ENCODE measurements at places on chromosomes 5 and 9.

GRCh38 chr5:142924135-142924883, 154.1 kb downstream of the ARHGAP26 start:
- DNase-seq, result peak; percentile 27

DNA sequence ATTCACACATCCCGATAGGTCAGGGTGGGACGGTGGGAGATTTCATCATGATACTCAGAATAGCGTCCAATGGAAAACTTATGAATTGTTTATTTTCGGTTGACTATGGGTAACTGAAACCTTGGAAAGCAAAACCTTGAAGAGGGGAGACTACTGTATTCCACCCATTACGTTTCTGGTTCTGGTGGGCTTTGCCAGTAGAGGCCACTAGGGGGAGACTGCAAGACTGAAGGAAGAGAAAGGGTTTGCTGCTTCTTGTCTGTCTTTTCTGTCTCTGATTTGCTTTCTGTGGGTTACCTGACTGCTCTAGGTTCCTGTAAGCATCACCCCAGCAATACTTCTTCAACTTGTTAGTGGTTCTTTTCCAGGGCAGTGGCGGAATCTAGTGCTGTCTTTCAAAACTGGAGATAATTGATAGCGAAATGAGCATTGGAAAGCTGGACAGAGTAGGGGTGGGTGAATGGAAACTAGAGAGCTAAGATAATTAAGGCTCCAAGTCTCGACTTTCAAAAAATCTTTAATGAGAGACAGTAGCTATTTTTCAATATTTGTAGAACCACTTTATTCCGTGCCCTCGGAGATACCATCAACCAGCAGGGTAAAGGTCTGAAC, 27.0 kb downstream of the GRIN3A start:
- DNase-seq, result no peak

- DNase-seq, result no peak
Observed at GRCh38 chr9:88949961-88950340, 41.3 kb upstream of the S1PR3 start.

- peak; percentile 59 for DNase-seq
Observed at GRCh38 chr5:143314659-143315058, 88.8 kb downstream of the NR3C1 start.

GRCh38 chr9:68851657-68852056, 146.6 kb downstream of the PIP5K1B start:
- peak; percentile 8 for DNase-seq

DNA sequence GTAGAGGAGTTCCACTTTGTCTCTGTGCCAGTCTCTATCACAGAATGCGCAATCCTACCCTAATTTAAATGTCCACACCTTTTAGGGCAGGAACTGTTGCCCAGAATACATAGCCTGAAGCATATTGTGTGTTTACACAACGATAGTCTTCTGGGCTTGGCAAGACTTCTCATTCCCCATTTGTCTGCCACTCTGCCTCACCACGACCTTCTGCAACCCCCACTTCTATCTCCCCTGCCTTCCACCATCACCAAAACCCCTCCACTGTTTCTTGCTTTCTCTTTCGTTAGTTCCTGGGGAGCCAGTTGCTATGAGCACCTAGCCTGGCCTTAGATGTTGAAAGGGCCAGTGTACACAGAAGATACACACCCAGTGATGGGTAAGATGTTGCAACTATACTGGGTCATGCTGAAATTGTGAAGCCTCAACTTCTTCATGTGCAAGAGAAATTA, 883 bp upstream of the RNF145 start:
- DNase-seq, result no peak

GRCh38 chr5:16687898-16688297, 71.1 kb upstream of the RETREG1 start:
- DNase-seq, result peak; percentile 55

DNA sequence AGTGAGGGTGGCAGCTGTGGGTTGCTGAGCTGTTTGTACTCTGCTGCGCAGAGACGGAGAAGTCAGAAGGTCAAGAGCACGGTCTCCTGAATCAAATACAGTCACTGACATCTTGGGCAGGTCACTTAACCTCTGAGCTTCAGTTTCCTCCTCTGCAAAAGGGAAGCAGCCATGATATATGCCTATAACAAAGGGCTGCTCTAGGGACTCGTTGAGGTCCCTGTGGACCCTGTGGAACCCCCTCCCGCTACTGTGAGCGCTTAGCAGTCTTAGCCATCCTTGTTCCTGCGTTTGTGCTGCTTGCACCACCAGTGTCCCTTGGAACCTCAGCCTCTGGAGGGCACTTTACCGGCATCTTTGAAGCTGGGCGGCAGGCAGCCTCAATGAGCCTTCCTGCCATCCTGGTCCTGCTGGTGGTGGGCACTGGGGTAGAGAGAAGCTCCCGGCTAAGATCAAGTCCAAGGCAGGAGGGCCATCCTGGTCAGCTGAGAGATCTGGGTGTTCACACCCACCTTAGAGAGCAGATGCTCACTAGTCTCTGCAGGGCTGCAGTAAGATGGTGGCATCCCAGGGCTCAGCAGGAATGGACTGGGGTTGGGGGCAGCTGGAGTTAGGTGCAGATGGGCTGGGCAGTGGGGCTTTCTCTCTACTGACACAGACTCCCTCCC, 8.7 kb downstream of the JADE2 start:
- no peak for DNase-seq

DNA sequence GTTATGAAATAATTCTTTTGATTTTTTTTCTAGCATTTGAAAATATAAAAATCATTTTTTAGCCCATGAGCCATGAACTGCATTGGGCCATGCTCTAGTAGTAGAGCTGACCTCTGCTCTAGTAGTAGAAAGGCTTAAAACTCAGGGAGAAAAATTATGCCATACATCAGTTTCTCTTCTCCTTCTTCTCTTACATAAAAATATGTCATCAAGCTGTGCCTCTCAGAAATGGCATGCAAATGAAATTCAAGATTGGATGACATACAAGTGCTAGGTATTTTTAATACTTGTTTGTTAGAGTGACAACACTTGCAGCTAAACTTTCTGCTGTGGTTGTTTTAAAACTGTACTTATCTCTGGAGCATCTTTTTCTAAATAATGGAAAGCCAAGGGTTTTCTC, 42.1 kb upstream of the TMOD1 start:
- no peak for DNase-seq

GRCh38 chr9:5631026-5631425, 2.1 kb downstream of the RIC1 start:
- DNase-seq, result no peak

DNA sequence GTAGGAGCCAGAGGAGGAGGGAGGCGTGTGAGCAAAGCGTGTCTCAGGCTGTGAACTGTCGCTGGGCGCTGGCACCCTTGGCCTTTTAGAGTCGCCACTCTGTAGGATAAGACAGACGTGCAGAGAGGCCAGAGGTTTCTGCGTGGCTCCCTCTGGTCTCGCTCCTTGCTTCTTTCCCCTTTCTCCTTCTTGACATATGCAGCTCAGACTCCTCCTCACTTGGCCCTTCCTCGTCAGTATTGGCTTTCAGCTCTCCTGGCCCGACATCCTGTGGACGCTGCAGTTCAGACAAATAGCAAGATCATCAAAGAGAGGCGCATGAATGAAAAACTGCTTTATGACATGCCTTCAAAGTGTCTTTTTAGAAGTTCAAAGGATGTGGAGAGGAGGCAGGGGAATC, 116.8 kb upstream of the SPRY4 start:
- DNase-seq, result no peak

DNA sequence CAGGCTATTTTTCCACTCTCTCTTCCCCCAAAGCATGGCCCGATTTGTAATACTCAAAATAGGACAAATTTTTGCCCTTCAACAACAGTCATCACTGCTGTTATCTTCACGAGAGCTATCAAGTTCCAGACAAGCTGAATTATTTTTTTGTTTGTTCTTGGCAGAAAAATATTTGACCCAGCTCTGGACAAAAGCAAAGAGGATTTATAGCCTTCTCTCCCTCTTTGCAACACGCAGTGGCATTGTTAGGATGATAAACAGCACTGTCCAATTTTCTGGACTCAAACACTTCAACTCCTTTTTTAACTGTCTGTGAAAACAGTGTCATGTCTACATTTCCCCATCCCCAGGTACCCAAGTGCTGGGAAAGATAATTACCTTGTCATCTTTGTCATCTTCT, 160.3 kb downstream of the SLF1 start:
- no peak for DNase-seq

DNA sequence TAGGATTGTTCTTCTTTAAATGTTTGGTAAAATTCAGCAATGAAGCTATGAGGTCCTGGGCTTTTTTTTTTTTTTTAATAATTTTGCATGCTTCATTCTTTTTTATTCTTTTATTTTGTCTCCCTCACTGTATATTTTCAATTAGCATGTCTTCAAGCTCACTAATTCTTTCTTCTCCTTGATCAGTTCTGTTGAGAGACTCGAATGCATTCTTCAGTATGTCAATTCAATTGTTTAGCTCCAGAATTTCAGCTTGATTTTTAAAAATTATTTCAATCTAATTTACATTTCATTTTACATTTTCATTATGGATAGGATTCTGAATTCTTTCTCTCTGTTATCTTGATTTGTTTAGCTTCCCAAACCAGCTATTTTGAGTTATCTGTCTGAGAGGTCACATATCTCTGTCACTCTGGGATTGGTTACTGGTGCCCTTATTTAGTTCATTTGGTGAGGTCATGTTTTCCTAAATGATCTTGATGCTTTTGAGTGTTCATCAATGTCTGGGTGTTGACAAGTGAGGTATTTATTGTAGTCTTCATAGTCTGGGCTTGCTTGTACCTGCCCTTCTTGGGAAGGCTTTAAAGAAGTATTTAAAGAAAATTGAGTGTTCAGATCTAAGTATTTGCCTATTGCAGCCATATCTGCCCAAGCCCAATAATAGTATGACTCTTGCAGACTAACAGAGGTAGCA, 9.1 kb downstream of the LURAP1L start:
- peak; percentile 30 for DNase-seq

DNA sequence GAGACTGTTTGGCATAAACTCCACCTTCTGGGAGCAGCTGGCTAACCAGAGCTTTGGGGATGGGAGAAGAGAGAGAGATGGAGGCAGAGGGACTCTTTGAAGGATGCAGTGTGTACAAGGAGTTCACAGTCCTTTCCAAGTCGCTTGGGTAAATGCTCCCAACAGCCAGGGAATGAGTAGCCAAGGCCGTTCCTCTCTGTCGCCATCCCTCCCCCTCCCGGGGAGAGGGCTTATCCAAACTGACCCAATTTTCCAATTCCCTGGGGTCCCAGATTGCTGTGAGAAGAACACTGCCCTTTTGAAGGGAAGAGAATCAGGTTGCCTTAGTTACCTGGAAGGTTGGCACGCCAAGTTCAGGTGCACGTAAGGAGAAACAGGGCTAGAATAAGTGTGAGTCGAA, 7.9 kb downstream of the WWC1 start:
- no peak for DNase-seq

DNA sequence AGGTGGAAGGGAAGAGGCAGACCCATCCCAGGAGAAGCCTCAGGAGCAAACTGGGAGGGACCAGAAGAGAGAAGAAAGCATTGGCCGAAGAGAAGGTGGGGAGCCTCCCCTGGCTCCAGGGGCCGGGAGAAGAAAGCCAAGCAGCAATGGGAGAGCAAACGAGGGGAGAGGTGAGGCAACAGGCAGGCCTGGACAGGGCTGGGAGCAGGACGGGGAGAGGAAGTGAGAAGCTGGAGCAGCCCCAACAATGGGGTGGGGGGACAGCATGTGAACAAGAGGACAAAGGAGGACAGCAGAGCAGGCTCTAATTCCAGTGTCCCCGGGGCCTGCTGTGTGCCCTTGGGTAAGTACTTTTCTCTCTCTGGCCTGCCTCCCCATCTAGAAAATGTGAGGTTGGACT, 115.3 kb downstream of the PSD2 start:
- DNase-seq, result no peak

GRCh38 chr9:91474656-91475055, 51.0 kb upstream of the NFIL3 start:
- DNase-seq, result no peak

DNA sequence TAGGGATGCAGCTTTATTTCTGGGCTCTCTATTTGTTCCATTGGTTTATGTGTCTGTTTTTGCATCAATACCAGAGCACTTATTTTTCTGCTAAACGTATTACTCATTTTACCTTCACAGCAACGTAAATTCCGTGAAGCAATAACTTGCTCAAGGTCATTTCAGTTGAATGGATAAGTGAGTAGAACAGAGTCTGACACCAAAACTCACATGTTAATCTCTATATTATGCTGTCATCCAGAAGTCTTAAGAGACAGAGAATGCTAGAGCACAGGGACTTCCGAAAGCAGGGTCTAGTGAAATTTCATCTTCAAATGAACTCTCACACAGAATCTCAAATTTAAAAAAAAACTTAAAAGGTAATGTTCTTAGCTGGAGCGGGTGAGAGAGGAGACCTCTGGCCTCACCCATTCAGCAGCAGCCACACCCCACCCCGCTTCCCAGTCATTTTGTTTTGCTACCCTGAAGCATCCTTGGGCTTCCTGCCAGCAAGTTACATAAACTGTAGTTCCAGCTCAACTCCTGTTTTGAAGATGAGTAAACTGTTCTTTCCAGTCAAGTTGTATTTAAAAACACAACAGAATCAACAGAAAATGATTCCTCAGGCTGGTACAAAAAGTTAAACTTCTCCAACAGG, 69.3 kb downstream of the TRIM36 start:
- peak; percentile 20 for DNase-seq

DNA sequence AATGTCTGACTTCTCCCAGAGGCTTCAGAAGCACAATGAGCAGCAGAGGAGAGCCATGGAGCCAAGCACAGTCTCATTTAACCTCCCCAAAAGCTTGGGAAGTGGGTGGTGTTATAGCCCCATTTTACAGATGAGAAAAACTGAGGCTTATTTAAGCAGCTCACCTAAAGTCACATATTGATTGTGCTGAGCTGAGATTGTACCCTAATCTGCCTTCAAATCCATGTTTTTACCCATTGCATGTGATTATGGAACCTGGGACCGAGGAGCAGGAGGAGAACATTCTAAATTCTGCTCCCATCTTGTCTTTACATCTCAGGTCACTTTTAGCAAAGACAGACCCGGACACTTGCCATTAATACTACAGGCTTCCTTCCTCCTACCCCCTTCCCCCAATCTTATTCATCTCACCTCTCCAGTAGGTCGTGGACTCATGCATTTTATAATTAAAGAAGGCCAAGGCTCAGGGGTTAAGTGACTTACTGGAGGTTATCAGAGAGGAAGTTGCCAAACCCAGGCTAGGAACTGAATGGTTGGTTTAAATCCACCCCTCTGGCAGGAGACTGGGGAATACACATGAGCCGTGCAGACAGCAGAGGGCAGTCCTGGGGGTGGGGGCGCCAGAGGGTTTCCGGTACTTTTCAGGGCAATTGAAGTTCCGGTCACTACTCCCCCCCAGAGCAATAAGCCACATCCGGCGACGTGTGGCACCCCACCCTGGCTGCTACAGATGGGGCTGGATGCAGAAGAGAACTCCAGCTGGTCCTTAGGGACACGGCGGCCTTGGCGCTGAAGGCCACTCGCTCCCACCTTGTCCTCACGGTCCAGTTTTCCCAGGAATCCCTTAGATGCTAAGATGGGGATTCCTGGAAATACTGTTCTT, 51.0 kb upstream of the IL17B start:
- DNase-seq, result no peak

DNA sequence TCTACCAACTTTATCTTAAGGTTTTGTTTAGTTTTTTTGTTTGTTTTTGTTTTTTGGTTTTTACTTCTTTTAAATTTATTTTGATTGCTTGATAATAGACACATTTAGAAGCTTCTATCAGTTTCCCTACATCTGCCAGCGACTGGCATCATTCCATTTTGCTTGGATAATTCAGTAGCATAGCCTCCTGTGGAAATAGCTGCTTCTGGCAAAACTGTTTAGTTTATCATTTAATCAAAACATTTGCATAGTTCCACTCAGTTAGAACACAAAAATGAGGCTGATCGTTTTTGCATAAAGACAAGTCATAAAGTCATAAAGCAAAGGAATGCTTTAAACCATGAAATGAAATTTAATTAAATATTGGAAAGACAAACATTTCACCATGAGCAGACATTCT, 133.7 kb upstream of the NFIL3 start:
- no peak for DNase-seq

- no peak for DNase-seq
Observed at GRCh38 chr9:126676685-126677143, 63.0 kb downstream of the LMX1B start.
